ENCODE measurements at places on chromosomes 11 and 22.

DNA sequence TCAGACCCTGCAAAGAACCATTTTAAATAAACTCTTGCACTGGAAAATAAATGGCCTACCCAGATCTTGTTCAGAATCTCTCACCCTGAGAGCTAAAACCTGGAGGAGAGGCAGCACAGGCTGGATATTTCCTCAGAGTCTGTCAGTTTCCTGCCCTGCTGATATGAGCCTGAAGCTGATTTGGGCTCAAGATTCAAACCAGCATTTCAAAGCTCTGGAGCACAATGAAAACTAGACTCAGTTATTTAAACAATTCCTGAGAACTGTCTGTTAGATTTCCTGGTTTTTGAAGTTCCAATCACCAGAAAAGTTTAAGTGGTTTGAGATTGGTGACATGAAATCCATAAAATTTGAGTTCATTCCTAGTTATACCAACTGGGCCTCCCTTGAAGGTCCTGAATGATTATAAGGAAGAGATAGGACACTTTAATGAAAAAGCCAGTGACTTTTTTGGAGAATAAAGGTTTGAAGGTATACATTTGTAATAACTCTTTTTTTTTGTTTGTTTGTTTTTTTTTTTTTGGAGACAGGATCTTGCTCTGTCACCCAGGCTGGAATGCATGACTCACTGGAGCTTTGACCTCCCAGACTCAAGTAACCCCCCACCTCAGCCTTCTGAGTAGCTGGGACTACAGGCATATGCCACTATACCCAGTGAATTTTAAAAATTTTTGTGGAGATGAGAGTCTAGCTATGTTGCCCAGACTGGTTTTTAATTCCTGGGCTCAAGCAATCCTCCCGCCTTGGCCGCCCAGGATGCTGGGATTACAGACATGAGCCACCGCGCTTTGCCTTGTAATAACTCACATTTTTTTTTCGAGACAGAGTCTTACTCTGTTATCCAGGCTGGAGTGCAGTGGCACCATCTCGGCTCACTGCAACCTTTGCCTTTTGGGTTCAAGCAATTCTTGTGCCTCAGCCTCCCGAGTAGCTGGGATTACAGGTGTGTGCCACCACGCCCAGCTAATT is 8.0 kb upstream of the ESAM start:
- no peak for DNase-seq

DNA sequence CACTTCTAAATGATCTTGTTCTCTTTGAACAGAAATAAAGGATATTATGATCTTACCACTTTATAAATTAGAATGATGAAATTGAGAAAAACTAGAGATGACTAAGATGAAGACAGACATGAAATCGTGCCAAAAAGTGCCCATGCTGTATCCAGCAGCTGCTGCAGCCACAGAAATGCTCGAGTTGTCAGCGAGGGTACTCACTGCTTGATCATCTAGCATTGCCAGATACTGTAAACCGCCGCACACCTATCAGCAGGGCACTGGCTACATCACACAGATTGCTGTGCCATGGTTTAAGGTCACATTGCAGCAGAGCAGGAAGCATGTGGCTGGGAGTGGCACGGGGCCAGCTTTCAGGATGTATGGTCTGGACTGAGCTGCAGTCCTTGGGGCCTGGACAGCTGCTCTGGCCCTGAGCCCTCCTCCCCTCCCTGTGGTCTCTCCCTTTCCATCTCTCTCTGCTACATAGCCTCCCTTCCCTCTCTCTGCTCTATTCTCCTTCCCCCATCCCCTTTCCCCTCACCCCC is 51.0 kb upstream of the SEPTIN5 start:
- DNase-seq, result no peak

- no peak for DNase-seq
These were observed 9.4 kb downstream of the HIPK3 start for GRCh38 chr11:33266393-33267215.

DNA sequence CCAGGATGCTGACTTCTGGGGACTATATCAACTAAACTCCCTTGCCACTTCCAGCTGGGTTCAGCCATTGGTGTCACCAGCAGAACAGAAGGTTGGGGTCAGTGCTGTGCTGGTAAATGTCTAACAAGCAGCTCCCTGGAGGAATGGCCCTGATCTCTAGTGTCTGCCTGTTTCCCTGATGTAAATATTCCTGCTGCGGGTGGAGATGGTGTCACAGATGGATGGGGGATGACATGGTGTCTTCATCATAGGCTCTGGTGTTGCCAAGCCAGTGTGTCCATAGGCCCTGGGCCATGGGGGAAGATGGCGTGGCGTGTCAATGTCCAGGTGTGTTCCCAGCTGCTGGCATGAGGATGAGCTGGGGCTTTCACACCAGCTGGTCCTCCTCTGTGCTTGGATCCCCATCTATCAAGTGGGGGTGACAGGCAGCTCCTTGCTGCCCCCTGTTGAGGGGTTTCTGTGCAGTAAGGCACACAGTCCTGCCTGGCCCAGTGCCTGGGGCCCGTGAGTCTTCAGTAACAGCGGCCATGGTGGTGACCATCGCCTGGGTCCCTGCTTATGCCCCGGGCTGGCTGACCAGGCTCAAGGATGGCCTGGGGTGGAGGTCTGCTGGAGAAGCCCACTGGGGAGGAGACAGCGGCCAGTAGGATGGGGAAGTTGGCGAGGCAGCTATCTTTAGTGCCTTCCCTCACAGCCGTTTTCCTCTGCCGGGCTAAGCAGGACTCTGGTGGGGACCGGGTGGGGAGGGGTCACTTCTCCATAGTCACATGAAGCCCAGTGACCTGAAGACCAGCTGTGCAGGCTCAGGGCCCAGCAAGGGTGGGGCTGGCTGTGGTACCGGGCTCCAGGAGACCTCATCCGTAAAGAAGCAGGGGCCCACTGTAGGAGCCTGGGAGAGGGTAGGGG is 12.7 kb downstream of the RPL3 start:
- DNase-seq, result no peak

DNA sequence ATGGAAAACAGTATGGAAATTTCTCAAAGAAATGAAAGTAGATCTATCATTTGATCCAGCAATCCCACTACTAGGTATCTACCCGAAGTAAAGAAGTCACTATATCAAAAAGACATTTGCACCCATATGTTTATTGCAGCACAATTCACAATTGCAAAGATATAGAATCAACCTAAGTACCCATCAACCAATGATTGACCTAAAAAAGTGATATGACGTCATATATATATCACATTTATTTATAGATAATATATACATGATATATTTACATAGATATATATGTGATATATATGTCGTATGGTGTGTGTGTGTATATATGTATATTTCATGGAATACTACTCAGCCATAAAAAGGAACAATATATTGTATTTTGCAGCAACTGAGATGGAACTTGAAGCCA is 188.3 kb upstream of the ARHGAP42 start:
- no peak for DNase-seq

- DNase-seq, result no peak
These were observed 73.9 kb upstream of the FGF3 start for GRCh38 chr11:69892986-69893555.

DNA sequence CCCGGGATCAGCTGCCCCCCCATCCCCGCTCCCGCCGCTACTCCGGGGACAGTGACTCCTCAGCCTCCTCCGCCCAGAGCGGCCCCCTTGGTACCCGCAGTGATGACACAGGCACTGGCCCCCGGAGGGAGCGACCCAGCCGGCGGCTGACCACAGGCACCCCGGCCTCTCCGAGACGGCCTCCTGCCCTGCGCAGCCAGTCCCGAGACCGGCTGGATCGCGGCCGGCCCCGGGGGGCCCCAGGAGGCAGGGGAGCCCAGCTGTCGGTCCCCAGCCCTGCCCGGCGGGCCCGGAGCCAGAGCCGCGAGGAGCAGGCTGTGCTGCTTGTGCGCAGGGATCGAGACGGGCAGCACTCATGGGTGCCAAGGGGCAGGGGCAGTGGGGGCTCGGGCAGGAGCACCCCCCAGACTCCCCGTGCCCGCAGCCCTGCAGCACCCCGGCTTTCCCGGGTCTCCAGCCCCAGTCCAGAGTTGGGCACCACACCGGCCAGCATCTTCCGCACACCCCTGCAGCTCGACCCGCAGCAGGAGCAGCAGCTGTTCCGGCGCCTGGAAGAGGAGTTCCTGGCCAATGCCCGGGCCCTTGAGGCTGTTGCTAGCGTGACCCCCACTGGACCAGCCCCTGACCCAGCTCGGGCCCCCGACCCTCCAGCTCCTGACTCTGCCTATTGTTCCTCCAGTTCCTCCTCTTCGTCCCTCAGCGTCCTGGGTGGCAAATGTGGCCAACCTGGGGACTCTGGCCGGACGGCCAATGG is 3.9 kb downstream of the RASL10A start:
- DNase-seq, result no peak

DNA sequence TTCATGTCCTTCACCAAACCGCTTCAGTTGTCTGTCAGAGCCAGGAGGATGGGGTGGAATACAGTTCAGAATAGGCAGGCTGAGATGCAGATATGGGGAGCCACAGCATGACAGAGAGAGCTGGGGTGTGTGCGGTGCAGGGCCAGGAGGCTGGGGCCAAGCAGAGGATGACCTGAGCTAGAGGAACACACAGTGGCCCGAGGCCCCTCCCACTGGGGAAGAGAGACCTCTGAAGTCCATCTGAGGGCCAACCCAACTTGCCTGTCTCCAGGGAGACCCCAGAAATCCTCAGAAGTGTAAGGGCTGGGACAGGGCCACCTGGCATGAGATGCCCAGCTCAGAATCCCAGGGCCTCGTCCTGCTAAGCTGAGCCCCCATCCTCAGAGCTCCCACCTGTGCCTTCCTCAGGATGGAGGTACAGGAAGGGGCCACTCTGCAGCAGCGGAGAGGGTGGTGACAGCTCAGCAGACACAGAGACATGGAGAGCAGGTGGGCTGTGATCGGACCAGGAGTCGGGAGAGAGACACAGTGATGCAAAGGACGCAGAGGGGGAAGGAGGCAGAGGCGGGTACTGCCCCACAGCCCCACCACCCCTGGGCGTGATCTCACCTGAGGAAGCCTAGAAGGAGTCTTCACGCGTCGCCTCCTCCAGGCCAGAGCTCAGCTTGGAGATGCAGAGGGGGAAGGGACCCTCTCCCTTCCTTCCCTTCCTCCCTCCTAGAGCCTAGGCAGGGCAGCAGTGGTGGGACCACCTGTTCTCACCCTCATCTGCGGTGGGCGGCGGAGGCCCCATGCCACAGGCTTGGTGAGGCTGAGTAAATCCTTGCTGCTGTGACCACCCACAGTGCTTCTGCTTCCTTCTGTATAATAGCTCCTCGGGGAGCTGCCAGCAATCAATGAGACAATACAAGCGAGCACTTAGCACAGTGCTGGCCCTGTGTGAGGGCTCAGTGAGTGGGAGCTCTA is 9.1 kb upstream of the TUB start:
- DNase-seq, result peak; percentile 16

DNA sequence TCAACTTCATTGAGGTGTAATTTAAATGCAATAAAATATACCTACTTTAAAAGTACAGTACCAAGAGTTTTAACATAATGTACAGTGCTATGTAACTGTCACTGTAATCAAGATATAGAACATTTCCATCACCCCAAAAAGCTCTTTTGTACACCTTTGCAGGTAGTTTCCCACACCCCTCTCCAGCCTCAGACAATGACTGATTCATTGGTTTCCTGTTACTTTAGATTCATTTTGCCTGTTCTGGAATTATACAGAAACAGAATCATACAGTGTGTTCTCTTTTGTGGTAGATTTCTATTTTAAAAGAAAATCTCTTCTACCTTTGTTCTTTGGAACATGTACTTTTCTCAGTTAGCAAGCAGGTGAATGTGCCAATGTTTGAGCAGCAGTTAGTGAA is 38.2 kb downstream of the SHISA8 start:
- no peak for DNase-seq

DNA sequence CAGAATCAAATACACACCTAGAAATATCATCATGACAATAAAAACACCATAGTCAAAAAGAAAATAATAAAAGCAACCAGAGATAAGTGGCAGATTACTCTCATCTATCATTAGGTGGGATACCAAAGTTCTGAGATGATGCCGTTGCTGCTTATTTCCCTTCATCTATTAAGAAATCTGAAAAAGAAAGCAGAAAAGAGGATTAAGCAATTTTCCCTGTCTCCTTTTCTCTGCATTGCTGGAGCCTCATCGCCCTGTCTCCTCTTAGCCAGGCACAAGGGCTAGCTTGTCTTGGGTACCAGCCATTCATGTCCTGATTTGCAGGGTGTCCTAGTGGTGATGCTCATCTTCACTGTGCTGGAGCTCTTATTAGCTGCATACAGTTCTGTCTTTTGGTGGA is 3.9 kb upstream of the MS4A14 start:
- no peak for DNase-seq

GRCh38 chr22:26550498-26551033 is 38.3 kb upstream of the TFIP11 start:
- no peak for DNase-seq
